ENCODE measurements at places on chromosomes 16 and 17.

- no peak for DNase-seq
Measured at GRCh38 chr17:46943501-46944393, 20.8 kb downstream of the GOSR2 start.

GRCh38 chr16:21560462-21560861, 38.9 kb upstream of the METTL9 start:
- DNase-seq: peak; percentile 6

GRCh38 chr17:37425268-37425667, 18.6 kb downstream of the TADA2A start:
- DNase-seq: no peak

DNA sequence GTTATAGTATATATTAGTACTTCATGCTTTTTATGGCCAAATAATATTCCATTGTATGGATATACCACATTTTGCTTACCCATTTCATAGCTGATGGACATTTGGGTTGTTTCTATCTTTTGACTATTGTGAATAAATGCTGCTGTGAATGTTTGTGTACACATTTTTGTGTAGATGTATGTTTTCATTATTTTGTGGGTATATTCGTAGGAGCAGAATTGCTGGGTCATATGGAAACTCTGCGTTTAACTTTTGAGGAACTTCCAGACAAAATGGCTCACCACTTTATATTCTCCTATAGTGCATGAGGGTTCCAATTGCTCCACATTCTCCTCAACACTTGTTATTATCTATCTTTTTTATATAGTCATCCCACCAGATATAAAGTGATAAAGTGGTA, 88.6 kb downstream of the CCT6B start:
- DNase-seq: no peak

- DNase-seq: no peak
Measured at GRCh38 chr16:12587646-12588277, 215.9 kb downstream of the CPPED1 start.

DNA sequence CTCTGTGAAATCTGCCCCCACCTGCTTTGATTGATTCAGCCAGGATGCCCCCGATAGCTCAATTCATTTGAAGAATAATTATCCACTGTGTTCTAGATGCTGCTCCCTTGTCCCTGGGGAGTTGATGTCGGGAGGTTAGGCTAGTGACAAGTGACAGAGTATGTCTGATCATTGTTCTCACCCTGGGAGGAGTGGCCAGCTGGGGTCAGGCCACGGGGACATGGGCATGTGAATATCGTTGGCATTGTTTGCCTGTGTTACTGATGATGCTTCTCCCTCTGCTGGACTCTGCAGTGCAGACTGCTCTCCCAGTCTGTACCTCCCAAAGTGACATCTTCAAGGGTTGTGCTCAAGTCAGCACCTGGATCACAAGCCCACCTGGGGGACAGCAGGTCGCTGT, 89.9 kb upstream of the C16orf82 start:
- DNase-seq: no peak

GRCh38 chr16:9630985-9631384, 539.5 kb downstream of the HAPSTR1 start:
- DNase-seq: no peak

- DNase-seq: peak; percentile 44
Measured at GRCh38 chr17:79946352-79947231, 89.1 kb downstream of the TBC1D16 start.

GRCh38 chr17:10115536-10115932, 82.9 kb downstream of the GAS7 start:
- no peak for DNase-seq

GRCh38 chr16:85196976-85197375, 84.7 kb upstream of the CIBAR2 start:
- no peak for DNase-seq

All from activated naive CD4-positive, alpha-beta T cell treated with anti-CD3 and anti-CD28 coated beads, Interleukin-2, amount 50 U/mL, for 72 hours (primary cell).